Activated CD8-positive, alpha-beta memory T cell treated with anti-CD3 and anti-CD28 coated beads, Interleukin-2, amount 10 ng/mL, durations not matched to agents 7 days and 5 days (primary cell): ENCODE measurements at places on chromosomes 7 and 10. TPM values are rescaled to one million over a fixed set of nuclear protein-coding genes. Genes with fewer than 3 reads are reported as not detected.

- DNase-seq, result no peak
Observed at GRCh38 chr7:151506901-151507382, 12.8 kb downstream of the RHEB start.

DNA sequence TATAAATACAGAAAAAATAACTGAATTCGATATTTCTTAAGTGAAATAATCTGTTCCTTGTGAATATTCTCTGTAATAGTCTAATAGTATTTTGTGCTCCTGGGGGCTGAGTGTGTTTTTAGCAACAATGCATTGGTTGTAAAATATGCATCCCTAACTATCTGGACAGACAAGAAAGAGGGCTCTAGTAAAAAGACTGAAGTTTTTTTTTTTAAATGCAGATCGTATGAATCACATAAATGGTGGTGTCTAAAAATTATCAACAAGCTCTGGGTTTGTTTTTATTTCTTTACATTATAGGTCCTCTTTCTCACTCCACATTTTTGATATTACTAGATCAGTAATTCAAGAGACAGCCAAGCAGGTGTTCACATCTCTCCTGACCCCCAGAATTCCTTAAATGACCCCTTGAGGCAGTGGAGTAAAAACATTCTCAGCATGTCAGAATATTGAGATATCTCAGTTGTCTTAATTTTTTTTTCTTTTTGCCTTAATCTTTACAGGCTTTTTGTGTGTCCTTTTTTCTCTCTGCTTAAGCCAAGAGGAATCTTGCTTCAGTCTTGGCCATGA is 18.2 kb downstream of the ARID5B start:
- no peak for DNase-seq

GRCh38 chr10:130778166-130778545 is 533.4 kb downstream of the TCERG1L start:
- no peak for DNase-seq

DNA sequence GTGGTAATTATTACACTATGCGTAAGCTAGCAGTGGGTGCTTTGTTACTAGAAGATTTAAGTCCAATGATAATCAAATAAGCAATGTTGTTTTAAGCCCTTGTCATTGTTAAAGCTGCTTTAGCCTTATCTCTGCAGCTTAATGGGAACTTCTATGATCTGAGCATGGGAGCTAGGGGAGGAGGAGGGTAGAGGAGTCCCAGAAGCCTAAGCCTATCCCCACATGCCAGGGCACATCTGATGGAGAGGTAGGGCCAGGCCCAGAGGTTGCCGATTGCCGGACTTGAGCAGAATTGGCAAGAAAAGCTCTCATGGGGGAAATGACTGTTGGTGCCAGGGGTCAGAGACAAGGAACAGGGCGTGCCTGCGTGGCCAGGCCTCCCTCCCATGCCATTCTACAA is 13.4 kb downstream of the CUBN start:
- DNase-seq, result no peak

GRCh38 chr10:63467841-63468240 is 2.1 kb upstream of the JMJD1C start:
- no peak for DNase-seq

- no peak for DNase-seq
Observed at GRCh38 chr10:29923416-29923965, 135.9 kb downstream of the JCAD start.

ELFN1 gene
- not detected for total RNA-seq

DNA sequence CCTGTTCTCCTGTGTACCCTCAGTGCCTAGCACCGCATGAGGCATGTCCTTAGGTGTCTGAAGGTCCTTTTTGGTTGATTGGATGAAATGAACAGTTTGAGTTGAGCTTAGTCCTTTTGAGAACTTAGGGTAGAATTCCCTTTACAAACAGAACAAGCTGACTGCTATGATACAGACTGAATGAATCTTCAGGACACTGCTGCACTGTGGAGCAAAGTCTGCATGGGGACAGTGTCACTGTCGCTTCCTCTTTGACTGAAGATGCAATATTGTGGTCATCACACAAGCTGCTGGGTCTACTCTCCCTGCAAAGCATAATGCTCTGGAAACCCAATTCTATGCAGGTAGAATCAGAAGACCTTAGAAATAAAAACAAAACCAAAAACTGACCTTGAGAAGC is 8.6 kb upstream of the PLAU start:
- DNase-seq, result no peak

DNA sequence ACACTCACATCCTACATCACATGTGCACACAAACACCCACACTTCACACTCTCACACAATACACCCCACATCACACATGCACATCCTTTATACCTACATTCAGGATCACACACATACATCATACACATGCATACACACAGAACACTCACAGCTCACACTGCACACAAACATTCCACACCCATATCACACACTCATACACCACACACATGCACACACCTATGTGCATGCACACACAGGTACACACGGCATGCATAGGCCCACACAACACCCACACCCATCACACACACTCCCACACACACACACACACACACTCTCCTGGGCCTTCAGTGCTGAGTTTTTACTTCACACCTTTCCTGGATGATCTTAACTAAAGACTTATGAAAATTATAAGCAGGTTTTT is 220.5 kb downstream of the DNAJB6 start:
- DNase-seq, result no peak

CEP55 gene
- 79.3 TPM for total RNA-seq

SUN3 gene
- total RNA-seq, result not detected

DNA sequence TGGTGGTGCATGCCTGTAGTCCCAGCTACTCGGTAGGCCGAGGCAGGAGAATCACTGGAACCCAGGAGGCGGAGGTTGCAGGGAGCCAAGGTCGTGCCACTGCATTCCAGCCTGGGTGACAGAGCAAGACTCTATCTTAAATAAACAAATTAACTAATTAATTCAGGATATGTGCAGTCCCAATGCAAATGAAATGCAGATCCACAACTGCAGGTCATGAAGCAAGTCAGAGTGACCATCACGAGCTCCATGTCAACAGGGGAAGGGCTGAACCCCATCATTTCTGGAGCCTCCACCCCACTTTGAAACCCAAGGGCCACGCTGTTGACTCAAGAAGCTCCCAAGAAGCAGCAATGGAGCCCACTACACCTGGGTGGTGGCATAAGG is 115.4 kb downstream of the LARP4B start:
- DNase-seq, result no peak

DNA sequence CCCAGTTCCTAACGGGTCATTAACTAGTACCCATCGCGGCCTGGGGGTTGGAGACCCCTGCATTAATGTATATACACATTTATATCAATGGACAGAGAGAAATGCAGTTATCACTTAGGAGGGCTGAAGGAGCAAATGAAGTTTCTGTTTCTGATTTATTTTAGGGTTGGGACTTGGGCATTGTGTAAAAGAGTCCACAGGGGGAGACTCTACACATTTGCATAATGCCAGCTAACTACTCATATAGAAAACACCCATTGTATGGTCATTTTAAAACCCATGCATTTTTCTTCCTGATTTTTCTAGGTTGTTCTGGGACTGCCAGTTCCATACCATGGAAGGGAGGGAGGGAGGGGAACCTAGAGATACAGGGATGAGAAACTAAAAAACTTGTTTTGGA is 23.5 kb downstream of the BCCIP start:
- DNase-seq, result no peak

IKZF1 gene
- 374 TPM for total RNA-seq

GRCh38 chr7:74093671-74094223 is 10.1 kb downstream of the LIMK1 start:
- no peak for DNase-seq

USP6NL gene
- 1.1 TPM for total RNA-seq

DNA sequence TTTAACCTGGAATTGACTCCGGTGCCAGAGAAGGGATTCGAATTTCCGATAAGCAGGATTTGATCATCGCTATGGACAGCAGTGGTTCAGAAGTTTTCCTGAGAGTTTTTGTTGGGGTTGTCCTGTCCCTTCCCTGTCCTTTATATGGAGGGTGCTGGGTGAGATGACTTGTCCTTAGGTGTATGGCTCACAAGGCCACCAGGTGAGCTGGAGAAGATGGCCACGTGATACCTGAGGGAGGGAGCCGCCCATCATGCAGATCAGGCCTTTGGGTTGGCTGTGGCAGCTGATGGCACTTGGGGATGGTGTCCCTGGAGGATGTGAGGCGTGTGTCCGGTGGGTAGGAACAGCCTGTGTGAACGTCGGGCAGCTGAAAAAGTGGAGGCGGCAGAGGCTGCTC is 187.7 kb downstream of the PTPN20 start:
- DNase-seq, result no peak

CDK13 gene
- 43.9 TPM for total RNA-seq

- no peak for DNase-seq
Observed at GRCh38 chr10:124029559-124029958, 63.8 kb downstream of the CHST15 start.

DNA sequence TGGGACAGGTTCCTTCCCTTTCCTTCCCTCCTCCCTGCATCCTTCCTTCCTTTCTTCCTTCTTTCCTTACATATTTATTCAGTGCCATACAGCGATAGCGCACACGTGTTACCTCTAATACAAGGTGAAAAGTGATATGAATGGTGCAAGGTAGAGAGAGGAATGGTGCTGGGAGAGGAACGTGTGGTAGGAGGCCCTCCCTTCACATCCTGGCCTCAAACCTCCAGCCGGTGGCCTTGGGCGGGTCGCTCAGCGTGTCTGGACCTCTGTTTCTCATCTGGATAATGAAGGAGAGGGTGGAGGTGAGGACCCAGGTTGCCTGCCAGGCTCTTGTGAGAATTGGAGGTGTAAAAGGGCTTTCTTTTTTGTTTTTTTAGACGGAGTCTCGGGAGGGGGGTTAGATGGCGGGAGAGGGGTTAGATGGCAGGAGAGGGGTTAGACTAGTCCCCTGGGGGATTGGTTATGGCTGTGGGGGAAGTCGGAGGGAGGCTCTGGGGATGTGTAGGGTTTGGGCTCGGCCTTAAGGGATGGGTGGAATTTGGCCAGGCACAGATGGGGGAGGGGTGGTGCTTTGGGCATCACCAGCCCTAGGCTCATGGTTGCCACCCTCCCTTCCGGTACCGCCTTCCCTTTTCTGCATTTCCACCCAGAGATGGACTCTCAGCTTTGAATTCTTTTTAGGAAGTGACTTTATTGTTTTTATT is 14.9 kb downstream of the CHST3 start:
- DNase-seq, result no peak

GRCh38 chr7:12130609-12131008 is 80.5 kb upstream of the TMEM106B start:
- DNase-seq, result no peak

DNA sequence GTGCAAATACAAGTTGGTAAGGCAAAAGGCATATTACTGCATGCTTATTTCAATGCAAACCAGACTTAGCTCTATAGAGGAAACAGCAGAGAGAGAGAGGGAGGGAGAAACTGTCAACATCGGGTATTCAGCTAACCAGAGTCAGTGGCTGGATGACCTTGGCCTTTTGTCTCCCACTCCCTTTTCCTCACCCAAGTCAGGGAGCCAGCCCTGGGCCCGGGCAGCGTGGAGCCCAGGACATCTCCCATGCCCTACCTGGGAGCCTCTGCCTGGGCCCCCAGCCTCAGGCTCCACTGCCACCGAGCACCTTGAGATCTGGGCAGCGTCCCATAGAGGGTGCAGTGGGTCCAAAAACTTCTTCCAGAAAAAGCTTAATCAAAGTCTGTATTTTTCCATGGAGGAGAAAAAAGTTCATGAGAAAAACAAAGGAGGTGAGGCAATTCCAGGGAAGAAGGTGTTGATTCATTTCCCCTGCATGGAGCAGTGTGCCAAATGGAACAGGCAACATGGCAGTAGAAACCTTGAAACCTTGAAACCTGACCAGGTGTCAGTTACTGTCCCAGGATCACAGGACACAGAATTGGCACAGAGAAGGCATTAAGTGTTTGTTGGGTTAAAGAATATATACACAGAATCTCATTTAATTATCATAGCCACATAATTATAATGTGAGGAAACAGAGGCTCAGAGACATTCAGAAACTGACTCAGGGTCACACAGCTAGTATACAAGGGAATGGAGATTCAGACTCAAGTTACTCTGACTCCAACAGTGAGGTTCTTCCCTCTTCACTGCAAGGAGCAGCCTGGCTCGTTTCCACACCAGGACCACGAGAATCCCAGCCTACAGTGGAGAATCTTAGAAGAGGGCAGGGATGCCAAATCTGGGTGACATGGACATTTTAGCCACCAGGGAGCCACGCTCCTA is 5.8 kb upstream of the NCOA4 start:
- DNase-seq, result no peak

CYP3A4 gene
- not detected for total RNA-seq

FAM237B gene
- total RNA-seq, result not detected

- DNase-seq, result no peak
Observed at GRCh38 chr10:44306762-44307161, 78.1 kb downstream of the CXCL12 start.

POLR2J2 gene
- total RNA-seq, result 15.7 TPM

- no peak for DNase-seq
Observed at GRCh38 chr7:148828965-148829364, 55.1 kb downstream of the EZH2 start.

POLR3A gene
- total RNA-seq, result 20.8 TPM

- no peak for DNase-seq
Observed at GRCh38 chr10:104706886-104707285, 65.8 kb downstream of the SORCS3 start.

GRCh38 chr10:77253147-77253545 is 384.5 kb downstream of the KCNMA1 start:
- DNase-seq, result no peak

- DNase-seq, result no peak
Observed at GRCh38 chr10:132421847-132422751, 25.1 kb downstream of the PWWP2B start.

WDR86 gene
- total RNA-seq, result not detected

GCC1 gene
- total RNA-seq, result 21.0 TPM

- no peak for DNase-seq
Observed at GRCh38 chr10:7008645-7009044, 402.2 kb downstream of the SFMBT2 start.

- DNase-seq, result no peak
Observed at GRCh38 chr10:5944389-5945189, 32.8 kb downstream of the IL15RA start.

HABP2 gene
- not detected for total RNA-seq

DNA sequence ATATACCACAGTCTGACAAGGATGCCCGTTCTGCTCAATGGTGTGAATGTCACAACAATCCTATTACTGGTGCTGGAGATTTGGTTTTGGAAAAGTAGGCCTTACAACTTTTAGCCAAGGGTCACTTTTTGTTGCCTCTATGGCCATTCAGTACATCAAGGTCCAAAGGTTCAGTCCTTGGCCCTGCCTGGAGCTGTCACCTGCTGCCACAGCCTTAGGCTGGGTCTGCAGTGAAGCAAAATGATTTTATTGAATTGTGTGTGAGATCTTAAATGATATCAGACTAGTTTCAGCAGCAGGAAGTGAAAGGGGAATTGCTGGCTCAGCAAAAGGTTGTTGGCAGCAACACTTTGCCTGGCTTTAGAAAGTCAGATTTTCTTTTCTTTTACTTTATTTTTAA is 427.6 kb downstream of the THSD7A start:
- no peak for DNase-seq

ADAM8 gene
- total RNA-seq, result 173 TPM

- no peak for DNase-seq
Observed at GRCh38 chr7:139294951-139295575, 46.1 kb upstream of the FMC1 start.

- no peak for DNase-seq
Observed at GRCh38 chr7:4269746-4270145, 412.3 kb upstream of the FOXK1 start.
